Mesenchymal stem cell (in vitro differentiated cells and primary cell): ENCODE measurements at places on chromosomes 4 and X.

- peak; percentile 42 for DNase-seq
Measured at GRCh38 chr4:95217197-95217596, 331.6 kb downstream of the UNC5C start.

DNA sequence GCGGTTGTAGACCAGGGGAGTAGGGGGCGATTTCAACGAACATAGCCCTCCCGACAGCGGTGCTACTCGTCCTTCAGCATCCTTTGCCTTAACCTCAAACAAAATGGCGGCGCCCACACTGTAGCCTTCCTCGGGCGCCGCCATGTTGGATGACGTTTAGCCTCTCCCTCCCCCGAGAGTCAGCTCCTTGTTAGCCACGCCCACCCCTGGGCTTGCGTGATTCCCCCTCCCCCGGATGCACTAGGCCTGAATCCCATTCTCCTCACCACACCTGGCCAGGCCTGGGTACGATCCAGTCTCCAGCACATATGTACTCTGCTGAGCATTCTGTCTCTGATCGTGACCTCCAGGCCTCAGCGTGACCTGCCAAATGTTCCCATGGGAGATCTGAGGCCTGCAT, 49.0 kb upstream of the ZNF157 start:
- DNase-seq: peak; percentile 51

- peak; percentile 51 for DNase-seq
Measured at GRCh38 chr4:139279760-139280620, at the start of gene MGARP. Gene MGARP, minus strand, starts transcription at chr4:139280225. Its CDS starts 67 bp downstream, at chr4:139280158.

- no peak for DNase-seq
Measured at GRCh38 chrX:17922303-17922702, 61.2 kb upstream of the RAI2 start.

- no peak for DNase-seq
Measured at GRCh38 chr4:107877361-107877760, 52.6 kb downstream of the SGMS2 start.

- DNase-seq: no peak
Measured at GRCh38 chrX:44035571-44035970, 62.4 kb upstream of the NDP start.

GRCh38 chrX:155094468-155095061, 23.3 kb downstream of the BRCC3 start:
- peak; percentile 43 for DNase-seq

DNA sequence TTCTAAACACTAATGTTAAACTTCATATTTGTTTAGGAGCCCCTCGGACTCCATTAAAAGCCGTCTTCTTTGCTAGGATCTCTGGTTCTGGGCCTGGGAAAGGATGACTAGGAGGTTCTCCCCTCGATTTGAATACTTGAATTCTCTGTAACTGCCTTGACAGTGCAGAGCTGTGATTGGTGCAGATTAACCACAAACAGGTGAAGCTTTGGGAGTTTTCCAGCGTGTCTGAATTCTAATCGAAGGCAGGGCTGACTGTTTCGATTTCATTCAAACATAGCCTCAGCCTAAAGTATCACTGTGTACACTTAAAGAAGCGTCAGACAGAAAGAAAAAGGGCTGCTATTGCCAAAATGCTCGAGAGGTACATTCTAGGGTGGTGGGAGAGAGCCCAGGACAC, 29.0 kb downstream of the TFDP3 start:
- no peak for DNase-seq

- DNase-seq: no peak
Measured at GRCh38 chr4:81814987-81815541, 343.4 kb upstream of the RASGEF1B start.
